HuH-7 (cell line): ENCODE measurements at places on chromosomes 16 and 17.

- DNase-seq = peak; percentile 65
Observed at GRCh38 chr17:44108440-44109311, 14.8 kb downstream of the HDAC5 start.

DNA sequence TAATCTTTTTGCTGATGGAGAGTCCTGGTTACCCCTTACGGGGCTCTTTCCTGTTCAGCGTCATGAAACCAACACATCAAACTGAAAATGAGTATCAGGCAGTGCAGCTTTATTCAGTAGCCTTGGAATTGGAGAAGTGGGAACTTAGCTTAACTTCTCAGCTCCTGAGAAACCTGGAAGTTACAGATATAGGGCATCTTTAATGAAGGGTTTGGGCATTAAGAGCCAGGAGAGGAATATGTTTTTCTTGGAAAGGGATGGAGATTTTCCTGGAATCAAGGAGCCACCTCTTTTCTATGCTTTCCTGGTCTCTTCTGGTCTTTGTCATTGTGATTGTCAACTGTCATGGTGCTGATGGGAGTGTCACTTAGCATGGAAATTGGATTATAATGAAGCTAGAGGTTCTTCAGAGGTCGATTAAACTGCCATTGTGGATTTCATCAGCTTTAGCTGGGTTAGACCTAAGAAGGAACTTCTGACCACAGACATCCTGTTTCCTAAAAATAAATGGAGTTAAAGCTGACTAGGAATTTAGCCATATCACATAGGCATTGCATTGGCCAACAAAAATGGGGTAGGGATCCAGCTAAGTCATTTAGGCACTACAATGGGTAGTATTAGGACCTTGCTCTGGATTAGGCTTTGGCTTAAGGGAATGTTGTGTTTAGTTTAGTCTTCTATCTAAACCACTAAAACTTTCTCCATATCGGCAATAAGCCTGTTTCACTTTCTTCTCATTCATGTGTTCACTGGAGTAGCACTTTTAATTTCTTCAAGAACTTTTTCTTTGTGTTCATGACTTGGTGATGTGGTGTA is 186.4 kb downstream of the BCAS3 start:
- DNase-seq = no peak

DNA sequence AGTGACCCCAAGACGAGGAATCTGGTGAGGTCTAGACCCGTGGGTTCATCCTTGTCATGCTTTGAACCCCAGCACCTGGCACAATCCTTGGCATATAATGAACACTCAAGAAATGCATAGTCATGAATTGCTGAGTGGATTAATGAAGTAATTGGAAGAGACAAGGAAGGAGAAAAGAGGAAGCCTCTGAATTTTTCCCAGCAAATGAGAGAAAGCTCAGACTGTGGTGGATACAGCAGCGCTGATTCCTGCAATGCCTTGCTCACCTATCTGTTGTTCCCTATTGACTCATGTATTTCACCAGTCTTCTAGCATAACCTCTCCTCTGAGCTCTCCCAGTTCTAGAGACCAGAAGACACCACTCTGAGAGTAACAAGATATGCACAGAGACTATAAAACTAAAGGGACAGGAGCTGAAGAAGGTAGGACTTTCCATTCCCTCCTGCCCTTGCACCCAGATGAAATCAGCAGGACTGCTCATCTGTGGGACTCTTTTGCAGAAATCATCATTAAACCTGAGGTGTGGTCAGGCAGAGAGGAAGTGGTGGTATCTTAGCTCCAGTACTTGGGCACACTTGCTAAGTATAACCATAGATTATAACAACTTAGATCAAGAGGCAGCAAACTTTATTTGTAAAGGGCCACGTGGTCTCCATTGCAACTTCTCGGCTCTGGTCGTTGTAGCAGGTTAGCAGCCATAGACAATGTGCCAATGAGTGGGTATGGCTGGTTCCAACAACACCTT is 102.8 kb downstream of the MAF start:
- no peak for DNase-seq

GRCh38 chr16:47817048-47817447 is 338.7 kb downstream of the ABCC12 start:
- DNase-seq = no peak

GRCh38 chr17:17514361-17514992 is 18.3 kb upstream of the RASD1 start:
- DNase-seq = no peak

- DNase-seq = no peak
Observed at GRCh38 chr16:17469741-17470181, 999 bp downstream of the XYLT1 start.

- no peak for DNase-seq
Observed at GRCh38 chr17:72297326-72298115, 176.7 kb downstream of the SOX9 start.

DNA sequence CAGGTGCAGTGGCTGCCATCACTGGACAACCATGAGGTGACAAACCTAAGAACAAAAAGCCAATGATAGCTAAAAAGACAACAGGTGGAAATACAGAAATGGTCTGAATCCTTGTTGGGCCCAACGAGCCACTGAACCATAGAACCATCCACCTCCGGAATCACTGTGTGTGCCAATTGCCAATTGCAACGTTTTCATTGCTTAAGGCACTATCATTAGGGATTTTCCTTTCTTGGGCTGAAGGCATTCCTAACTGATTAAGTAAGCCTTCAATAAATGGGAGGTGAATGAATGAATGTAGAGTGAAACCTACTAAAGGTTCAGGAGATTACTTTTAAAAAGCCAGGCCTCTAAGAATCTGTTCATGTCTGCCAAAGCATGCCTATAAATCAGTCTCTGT is 3.6 kb downstream of the USP31 start:
- no peak for DNase-seq

- peak; percentile 28 for DNase-seq
Observed at GRCh38 chr16:25143928-25144327, 32.4 kb downstream of the LCMT1 start.
